T-helper 9 cell (primary cell): ENCODE measurements at places on chromosomes 7 and 10.
A peak's percentile ranks its signal among the peaks of the same experiment; 100 is the strongest.

GRCh38 chr10:25912866-25913265 is 21.2 kb upstream of the MYO3A start:
- DNase-seq = no peak

DNA sequence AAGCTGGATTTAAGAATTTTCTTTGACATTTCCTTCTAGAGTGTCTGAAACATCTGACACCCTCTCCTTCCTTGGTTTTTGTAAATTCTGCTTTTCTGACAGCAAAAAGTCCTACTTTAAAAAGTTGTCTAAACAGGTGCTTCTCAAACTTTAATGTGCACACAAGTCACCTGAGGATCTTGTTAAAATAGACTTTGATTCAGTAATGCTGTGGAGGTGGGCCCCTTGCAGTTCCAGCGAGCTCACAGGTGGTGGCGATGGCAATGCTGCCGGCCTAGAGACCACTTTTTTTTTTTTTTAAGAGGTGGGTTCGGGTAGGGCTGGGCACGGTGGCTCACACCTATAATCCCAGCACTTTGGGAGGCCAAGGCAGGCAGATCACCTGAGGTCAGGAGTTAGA is 77.1 kb downstream of the ABCC2 start:
- no peak for DNase-seq

DNA sequence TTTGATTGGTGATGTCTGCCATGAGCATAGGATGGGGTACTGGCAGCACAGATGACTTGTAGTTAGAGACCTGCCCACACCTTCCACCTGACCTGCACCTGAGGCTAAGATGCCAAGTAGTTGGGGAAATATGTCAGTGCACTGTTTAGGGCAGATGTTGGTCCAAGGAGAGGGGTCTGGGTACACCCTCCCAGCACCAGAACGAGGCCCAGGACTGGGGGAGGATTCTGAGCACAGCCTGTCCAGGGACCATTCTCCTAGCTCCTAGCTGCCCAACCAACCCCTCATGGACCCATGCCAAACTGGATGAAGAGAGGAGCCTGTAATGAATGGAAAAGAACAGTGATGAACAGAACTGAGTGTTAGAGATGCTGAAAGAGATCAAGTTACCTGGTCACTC is 28.0 kb downstream of the FRMPD2 start:
- no peak for DNase-seq

DNA sequence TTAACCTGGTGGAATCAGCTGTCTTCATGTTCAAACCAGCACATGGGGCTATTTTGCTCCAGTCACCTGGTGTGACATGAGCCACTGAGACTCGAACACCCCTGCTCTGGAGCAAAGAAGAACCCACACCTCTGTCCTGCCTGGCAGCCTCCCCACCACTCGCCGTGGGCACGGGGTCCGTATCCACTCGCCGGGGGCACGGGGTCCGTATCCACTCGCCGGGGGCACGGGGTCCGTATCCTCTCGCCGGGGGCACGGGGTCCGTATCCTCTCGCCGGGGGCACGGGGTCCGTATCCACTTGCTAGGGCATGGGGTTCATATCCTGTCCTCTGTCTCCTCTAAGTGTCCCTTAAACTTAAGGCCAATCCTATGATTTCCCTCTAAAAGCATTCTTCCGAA is 558.7 kb downstream of the PTPRN2 start:
- no peak for DNase-seq

- DNase-seq = peak; percentile 42
Measured at GRCh38 chr7:131231381-131232220, 96.1 kb upstream of the MKLN1 start.

DNA sequence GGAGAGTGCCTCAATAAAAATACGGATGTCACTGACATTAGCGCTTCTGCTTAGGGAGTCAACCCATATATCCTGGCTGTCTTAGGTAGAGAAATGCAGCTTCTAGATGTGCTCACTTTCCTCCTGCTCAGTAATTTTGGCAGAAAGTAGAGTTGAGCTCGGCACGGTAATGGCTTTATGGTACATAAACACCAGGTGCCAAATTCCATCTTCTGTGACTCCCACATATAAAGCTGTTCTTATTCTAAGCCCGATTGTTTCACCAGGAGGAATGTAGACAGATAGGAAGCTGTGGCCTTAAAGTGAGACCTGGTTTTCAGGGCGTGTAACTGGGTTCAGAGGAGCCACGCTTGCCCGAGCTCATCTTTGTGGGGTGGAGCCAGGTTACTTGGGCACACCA is 143.7 kb downstream of the CREB5 start:
- DNase-seq = no peak

GRCh38 chr7:55134786-55135185 is 116.0 kb downstream of the EGFR start:
- DNase-seq = no peak

DNA sequence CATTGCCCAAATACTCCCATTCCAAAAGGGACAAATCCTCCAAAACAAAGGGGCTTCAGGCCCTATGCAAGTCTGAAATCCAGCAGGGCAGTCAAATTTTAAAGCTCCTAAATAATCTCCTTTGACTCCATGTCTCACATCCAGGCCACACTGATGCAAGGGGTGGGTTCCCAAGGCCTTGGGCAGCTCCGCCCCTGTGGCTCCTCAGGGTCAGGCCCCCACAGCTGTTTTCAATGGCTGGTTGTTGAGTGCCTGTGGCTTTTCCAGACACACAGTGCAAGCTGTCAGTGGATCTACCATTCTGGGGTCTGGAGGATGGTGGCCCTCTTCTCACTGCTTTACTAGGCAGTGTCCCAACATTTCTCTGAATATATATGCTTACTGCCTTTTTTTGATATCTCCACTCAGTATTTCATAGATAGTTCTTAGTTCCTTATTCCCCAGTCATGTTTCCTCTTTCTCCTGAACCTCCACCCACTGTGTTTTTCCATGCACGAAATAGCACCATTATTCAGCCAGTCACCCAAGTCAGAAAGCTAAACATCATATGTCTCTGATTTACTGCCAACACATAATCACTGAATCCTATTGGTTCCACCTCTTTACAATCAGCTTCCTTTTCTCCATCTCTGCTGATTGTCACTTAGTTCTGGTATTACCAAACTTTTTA is 172.6 kb upstream of the CACNA2D1 start:
- DNase-seq = no peak

GRCh38 chr7:7653593-7654187 is 13.1 kb downstream of the UMAD1 start:
- no peak for DNase-seq

GRCh38 chr10:27743012-27743876 is 2.4 kb downstream of the MKX start:
- DNase-seq = no peak

DNA sequence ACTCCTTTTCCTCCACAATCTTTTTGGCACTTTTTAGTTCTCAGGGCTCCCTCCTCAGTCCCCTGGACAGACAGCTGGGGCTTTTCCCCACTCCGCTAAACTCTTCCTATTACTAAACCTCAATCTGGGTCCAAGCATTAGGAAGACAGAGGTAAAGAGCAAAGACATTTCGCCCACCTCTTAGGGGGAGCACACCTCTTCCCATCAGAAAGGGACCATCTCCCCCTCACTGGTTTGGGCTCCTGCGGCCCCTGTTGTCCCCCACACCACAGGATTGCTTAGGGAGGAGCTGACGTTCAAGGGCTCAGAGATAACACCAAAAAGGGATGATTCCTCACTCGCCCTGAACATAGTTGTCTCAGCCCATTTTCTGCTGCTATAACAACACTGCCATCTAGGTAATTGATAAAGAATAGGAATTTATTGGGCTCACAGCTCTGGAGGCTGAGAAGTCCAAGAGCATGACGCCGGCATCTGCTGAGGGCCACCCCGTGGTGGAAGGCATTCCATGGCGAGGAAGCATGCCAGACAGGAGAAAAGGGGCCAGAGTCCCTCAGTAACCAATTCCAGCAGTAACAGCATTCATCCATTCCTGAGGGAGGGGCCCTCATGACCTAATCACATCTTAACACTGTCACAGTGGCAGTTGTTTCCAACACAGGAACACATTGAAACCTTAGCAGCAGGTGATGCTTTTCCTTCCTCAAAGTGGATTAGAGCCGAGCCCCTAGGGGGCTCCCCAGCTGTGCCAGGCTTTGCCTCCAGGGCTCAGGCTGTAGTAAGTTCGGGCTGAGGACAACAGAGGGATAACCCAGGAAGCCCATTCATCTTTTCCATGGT is 209.6 kb downstream of the EBF3 start:
- no peak for DNase-seq

DNA sequence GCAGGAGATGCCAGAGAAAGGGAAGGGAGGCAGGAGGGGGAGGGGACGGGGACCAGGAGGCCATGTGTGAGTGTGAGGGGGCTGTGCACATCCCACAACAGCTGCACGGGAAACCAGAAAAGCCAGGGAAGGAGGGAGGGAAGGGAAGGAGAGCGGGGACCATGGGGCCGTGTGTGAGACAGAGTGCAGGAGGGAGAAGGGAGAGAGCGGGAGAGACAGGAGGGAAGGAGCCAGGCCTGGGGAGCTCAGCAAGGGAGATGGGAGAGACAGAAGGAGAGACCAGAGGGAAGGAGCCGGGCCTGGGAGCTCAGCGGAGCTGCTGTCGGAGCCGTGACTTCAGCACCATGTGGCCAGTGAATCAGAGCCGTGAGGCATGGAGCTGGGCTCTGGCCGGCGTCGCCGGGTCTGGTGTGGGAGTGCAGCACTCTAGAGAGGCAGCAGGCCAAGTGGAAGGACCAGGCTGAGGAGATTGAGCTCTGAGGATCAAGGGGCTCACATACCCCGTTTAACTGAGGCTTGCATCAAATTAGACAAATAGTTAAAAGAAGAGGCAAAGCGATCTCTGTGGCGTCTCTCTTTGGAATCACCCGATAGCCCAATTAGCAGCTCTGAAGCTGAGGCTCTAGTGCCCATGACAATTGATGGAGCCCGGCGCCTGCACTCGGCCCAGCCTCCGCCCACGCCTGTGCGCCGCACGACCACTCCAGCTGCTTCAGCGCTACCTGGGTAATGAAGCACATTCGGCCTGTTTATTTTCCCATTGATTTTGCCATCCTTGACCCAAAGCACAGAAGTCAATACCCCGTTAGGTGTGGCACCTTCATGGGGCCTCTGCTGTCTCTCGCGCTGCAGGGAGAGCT is 150.4 kb downstream of the MAD1L1 start:
- no peak for DNase-seq

DNA sequence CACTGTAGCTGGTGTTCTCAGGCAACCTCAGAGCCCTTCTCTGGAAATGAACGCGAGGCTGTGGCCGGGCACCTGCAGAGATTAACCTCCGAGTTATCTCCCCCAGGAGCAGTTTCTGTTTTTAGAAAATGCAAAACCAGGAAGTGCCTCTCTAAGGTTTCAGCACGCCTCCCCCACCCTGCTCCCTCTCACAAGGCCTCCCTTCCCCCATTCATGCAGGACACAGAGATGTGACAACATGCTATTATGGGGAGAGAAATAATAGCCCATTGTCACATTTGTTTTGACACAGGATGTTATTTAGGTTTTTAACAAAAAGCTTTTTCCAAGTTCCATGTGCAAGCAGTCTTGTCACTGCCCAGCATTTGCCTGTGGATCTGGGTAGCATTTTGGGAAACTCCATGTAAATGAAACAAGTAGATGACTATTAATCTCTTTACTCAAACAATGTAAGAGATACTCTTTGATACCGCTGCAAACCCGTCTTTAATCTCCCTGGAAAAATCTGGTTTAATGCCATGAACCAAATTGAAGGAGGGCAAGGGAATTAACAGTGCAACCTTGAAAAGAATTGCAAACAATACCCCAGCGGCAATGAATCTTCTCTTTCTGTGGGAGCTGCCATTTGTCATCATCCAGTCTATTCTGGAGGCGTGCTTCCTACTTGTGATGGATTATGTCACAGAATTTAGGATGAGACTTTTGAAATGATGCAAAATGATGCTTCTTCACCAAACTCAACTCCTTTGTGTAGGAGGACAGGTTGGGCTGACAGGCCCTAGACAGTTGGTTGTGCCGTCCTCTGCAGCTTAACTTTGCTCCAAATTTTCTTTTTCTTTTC is 86.5 kb upstream of the NMT2 start:
- DNase-seq = peak; percentile 1

DNA sequence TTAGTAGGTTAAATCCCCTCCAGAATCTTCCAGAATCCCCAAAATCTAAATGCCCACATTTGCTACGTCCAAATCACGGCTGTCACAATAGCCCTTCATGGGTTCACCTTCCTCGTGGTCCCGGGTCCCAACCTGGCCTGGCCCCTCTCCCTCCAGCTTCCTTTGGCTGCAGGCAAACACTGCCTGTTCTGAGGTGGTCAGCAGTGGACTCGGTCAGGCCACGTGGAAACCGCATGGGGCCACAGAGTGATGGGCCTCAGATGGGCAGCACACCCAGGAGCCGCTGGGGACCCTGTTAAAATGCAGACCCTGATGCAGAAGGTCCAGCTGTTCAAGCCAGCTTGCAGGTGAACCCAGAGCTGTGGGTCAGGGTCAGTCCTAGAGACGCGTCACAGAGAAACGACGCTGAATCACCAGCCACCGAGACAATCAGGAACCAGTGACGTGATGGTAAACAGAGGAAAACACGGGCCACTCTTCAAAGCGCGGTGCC is 588.6 kb downstream of the DNAJB6 start:
- no peak for DNase-seq

DNA sequence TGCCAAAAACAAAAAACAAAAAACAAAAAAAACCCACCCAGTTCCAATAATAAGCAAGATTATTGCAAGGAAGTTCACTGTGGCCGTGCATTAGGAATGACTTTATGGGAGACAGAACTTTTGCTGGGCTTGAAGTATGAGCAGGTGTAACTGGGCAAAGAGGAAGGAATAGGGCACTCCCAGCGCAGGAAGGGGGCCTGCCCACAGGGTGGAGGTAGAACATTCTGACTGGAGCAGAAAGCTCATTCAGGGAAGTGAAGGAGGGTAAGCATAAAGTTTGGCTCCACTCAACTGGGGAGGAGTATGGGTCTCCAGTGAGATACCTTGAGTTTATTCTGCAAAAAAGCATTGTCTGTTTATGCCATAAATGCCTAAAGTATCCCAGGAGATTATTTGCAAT is 42.1 kb upstream of the WIPF3 start:
- no peak for DNase-seq

DNA sequence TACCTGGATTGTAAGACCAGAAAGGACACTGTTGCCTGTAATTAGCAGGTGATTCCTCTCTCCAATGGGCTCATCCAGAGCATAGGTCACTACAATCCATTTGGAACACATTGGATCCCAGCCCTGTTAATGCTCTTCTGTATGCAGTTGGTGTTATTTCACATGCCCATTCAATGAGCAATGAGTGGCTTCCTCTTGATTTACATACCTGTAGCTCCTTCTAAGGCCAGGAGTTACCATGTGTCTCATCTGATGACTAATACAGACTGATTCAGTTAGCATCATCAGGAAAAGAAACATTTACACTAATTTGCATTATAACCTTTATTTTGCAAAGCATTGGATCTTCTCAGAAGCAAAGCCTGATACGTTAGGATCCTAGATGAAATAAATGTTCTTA is 83.1 kb upstream of the NPVF start:
- DNase-seq = no peak

- DNase-seq = no peak
Measured at GRCh38 chr10:102608487-102608886, 35.8 kb upstream of the TRIM8 start.

- no peak for DNase-seq
Measured at GRCh38 chr10:11548768-11549099, 62.7 kb downstream of the USP6NL start.

GRCh38 chr7:153023194-153023592 is 263.6 kb downstream of the ACTR3B start:
- no peak for DNase-seq

GRCh38 chr10:32957341-32958084 is 517 bp downstream of the ITGB1 start:
- DNase-seq = no peak
